Stimulated activated CD4-positive, alpha-beta T cell treated with anti-CD3 and anti-CD28 coated beads, TNF-alpha, amount 100 ng/mL, for 24 hours (primary cell): ENCODE measurements at places on chromosomes 1 and 21.

- DNase-seq = no peak
These were observed 57.0 kb upstream of the TARBP1 start for GRCh38 chr1:234535763-234536515.

DNA sequence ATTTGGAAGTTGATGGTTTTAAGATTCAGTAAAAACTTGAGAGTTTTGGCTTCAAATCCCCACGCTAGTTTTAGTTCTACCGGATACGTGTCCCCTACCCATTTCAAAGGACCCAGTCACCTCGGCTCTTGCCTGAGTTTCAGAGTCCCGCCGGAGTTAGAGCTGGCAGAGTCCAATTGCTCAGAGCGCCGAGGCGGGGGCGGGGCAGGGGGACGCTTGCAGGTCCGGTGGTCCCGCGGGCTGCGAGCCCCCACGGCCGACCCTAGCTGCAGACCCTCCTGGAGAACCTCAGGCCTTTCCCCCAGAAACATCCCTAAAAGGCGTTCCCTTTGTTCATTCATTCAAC lies 765 bp upstream of the VPS45 start:
- DNase-seq = peak; percentile 6

GRCh38 chr1:159141584-159142390 lies 29.6 kb upstream of the CADM3 start:
- DNase-seq = peak; percentile 4

- no peak for DNase-seq
These were observed 475.6 kb upstream of the NCAM2 start for GRCh38 chr21:20522611-20523010.
